Hematopoietic multipotent progenitor cell treated with erythropoietin and hydrocortisone succinate and interleukin-3 and kit ligand, for 17 days (in vitro differentiated cells): ENCODE measurements at places on chromosomes 4 and X.

DNA sequence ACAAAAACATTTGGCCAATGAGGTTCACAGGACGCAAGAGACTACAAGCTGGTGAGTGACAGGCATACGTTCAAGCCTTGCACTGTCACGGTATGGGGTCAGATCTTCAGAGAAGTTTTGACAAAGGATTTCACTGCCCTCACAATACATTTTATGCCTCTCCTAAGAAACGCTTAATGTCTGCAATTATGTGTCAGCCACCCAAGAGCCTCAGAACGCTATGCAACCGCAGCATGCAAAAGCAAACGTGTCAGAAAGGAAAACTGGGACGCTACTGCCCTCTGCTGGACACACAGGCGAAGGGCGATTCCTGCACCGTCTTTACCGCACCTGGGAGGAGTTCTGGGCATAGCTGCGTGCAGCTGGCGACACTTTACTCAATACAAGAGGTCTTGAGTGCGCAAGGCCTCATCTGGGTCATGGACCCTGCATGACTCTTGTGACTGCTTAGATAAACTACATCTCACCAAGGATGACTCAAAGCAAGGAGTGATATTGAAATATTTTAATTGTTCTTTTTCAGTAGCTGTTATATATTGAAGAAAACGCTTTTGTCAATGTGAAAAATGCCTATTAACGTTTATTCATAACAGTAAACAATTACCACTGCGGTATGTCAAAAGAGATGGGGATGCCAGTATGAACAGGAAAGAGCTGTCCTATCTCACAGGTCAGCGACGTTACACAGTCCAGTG lies 147.6 kb upstream of the FRG1 start:
- peak; percentile 65 for DNase-seq

- no peak for DNase-seq
Observed at GRCh38 chr4:133600008-133600407, 450.9 kb downstream of the PCDH10 start.

DNA sequence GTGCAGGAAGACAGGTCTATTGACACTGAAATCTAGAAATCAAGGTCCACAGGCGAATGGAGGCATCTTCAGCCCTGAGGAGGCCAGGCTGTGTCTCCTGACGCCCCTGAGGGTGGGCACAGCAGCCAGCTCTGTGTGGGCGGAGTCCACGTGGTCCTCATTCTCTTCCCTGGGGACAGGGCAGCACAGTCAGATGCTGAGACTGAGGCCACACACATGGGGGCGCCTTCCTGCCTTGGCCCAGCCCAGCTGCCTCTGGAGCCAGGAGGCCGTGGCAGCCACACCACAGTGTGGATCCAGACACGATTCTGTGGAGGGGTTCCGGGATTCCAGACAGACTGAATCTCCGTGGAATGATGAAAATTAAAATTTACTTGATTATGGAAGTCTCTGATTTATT lies 20.8 kb downstream of the FGFR3 start:
- DNase-seq, result no peak

- no peak for DNase-seq
Observed at GRCh38 chrX:70032792-70033191, 16.9 kb downstream of the AWAT2 start.

DNA sequence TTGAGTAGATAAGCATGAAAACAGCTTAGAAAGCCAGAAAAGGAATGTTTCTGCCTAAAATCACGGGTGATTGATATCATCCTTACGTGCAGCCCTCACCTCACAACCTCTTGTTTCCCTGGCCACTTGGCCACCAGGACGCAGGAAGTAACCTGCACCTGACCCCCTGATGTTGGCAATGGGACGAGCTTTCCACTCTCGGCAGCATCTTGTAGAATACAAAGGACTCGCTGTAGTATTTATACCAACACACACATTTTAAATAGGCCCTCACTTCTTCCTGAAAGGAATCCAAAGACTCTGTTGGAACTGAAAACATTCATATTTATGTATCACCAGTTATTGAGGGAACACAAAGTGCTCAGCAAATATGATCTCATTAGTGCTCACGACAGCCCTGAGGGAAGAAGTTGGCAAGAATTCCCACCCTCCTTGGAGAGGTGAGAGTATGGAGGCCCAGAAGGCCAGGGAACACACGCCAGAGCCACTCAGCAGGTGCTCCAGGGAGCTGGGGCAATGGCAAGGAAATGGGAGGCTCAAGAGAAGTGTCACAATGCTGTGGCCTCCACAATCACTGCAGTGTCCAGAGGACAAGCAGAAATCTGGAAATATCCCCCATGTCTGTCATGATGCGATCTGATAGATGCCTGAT lies 103.3 kb upstream of the KIT start:
- DNase-seq, result no peak

DNA sequence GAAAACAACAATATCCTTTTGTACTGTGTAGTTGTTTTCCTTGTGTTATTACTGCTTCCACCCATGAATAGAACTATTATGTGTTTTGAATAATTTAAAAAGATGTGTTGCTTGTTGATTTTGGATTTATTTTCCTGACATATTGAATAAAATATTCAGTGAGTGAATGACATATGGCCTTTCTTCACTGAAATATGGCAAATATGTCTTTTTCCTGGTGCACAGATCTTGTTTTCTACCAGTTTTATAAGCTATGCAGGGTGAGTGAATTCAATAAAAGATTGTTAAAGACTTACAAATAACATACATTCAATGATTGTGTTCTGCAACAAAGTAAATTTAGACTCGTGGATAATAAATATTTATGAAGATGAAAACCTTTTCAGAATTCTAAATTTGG lies 1216.3 kb upstream of the ADGRL3 start:
- DNase-seq, result no peak

GRCh38 chr4:161178310-161178709 lies 985.5 kb downstream of the FSTL5 start:
- DNase-seq, result no peak

GRCh38 chr4:30153427-30153826 lies 566.7 kb upstream of the PCDH7 start:
- DNase-seq, result no peak

GRCh38 chr4:26510334-26510964 lies 20.2 kb upstream of the CCKAR start:
- DNase-seq, result no peak

DNA sequence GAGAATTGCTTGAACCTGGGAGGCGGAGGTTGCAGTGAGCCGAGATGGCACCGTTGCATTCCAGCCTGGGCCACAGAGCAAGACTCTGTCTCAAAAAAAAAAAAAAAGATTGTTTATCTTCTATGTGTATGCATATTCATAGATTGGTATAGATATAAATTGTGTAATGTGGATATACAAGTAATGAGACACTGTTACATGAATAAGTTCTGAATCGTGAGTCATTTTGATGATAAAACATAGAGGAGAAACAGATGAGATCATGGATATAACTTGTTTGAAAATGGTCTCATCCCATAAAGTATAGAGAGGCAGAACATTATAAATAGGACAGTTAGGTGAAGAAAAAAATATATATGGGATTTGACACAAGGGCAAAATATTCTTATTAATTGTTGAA lies 628.0 kb downstream of the IL1RAPL1 start:
- DNase-seq, result no peak

DNA sequence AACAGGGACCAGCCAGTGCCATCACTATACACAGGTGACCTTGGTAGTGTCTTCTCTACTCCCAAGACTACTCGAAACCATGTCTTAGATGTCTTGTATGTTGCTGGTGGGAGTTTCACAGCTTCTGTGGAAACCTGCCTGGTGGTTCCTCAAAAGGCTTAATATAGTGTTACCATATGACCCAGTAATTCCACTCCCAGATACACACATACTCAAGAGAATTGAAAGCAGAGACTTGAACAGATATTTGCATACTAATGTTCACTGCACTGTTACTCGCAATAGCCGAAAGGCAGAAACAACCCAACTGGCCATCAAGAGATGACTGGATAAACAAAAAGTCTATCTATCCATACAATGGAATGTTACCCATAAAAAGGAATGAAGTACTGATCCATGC lies 3.1 kb downstream of the TFDP3 start:
- DNase-seq, result no peak

- DNase-seq, result peak; percentile 54
Observed at GRCh38 chr4:8303485-8304281, 34.1 kb downstream of the HTRA3 start.

GRCh38 chr4:63296773-63297172 lies 1112.5 kb downstream of the TECRL start:
- no peak for DNase-seq

GRCh38 chrX:151870602-151871001 lies 42.1 kb upstream of the MAGEA4 start:
- DNase-seq, result no peak

DNA sequence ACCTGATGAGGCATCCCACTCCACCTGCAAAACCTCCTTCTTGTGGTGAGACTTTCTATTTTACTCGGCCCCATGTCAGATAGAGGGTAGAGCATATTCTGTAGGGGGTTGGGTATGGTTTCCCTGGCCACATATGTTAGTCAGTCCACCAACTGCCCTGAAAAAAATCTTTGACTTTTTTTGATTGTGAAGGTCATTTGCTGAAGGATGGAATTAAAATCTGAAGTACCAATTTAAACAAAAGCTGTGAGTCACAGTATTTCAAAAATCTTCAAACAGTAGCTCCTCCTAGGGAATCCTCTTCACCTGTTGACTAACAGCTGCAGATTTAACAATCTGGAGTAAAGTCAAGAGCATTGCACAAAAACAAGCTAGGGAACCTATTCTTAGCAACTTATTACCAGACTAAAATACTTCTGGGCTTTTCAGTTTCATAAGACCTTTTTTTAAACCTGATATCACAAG lies 8.0 kb upstream of the CCDC110 start:
- no peak for DNase-seq

GRCh38 chr4:83890816-83891215 lies 354.9 kb downstream of the GPAT3 start:
- no peak for DNase-seq

GRCh38 chrX:48978226-48978625 lies 6.6 kb upstream of the KCND1 start:
- DNase-seq, result no peak

- no peak for DNase-seq
Observed at GRCh38 chr4:86498863-86499166, 95.3 kb upstream of the PTPN13 start.

- DNase-seq, result no peak
Observed at GRCh38 chr4:46955601-46956000, 37.8 kb downstream of the GABRA4 start.

DNA sequence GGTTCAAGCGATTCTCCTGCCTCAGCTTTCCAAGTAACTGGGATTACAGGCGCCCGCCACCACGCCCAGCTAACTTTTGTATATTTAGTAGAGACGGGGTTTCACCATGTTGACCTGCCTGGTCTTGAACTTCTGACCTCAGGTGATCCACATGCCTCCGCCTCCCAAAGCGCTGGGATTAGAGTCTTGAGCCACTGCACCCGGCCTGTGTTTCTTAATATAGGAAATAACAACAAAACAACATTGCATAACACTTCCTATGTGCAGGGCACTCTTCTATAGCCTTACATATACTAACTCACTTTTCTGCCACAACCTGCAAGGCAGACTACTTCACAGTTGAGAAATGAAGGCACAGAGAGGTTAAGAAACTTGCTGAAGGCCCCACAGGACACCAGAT lies 12.8 kb upstream of the TMEM131L start:
- no peak for DNase-seq

- no peak for DNase-seq
Observed at GRCh38 chr4:82784681-82785610, 13.7 kb downstream of the SCD5 start.

- no peak for DNase-seq
Observed at GRCh38 chr4:6779667-6780565, 2.6 kb upstream of the KIAA0232 start.

DNA sequence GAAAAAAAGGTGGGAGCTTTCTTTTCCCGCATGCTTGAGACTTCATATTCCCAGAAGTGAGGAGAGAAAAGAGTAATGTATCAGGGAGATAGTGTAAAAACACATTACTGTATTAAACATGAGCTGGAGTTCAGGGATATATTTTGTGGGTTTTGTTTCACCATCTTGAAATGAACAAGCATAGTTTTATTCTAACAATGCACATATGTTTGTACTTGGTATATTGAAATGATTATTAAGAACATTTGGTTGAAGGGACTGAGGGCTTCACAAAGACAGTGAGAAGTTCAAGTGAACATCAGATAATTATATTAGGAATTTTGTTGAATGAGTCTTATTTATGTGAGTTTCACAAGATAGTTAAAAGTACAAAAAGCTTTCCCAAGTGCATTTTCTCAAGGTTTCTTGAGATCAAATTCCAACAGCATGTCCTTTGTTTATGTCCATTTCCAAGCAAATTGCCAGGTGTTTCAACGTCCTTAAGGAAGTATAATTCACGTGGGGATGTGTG lies 368.8 kb downstream of the ANKRD50 start:
- DNase-seq, result no peak

- no peak for DNase-seq
Observed at GRCh38 chrX:113274791-113275190, 434.2 kb upstream of the AMOT start.

DNA sequence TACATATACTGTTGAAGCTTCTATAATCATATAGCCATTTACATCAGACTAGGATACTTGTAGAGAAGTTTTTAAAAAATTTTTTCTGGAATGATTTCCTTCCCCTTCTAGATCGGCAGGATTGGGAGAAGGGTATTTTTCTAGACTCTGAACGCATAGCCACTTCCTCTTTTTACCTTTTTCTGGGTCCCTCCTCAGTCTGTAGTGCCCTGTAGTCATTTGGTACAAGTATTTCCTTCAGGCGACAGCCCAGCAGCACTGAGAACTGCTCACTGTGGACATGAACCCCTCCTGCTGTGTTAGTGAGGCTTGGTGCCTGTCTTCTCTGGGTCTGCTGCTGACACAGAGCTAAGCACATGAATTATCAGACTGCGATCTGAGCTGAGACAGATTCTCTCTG lies 255.4 kb downstream of the ARHGAP10 start:
- no peak for DNase-seq

- no peak for DNase-seq
Observed at GRCh38 chr4:85637778-85638177, 162.8 kb downstream of the ARHGAP24 start.

DNA sequence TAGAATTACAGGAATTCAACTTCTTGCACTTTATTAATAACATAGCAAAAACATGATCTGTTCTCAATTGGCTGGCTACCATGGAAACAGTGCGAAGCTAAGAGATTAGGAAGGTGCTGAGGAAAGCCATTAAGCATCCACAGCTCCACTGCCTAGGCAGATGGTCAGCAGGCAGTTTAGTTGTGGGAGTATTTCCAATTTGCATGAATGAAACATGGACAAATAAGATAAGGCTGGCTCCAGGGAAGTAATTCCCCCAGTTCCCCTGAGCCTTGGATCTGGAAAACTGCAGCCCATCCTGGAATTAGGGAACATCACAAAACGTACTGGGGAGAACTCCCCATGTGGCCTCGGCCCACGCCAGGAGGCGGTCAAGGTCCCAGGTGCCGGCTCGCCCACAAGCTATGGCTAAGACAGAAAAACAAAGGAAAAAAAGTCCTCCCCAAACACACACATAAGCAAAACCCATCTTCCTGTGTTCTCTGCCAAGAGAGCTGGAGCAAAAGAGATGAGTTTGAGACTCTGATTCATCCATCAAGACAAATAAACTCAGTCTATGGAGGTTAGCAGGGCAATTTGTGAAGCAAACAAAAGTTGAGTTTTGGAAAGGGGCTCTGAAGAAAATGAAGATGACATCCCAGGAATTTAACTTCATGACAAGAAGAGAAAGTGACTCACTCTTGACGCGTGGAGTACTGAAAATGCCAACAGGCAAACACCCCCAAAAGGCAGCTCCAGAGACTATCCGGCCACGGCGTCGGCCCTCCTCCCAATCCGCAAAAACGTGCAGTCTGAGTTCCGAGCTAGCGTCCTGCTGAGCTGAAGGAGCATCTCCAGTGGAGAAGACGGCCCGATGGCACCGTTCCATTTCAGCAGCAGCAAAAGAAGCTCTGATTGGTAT lies 45.1 kb downstream of the IGFBP7 start:
- no peak for DNase-seq

GRCh38 chr4:124958847-124959246 lies 246.3 kb upstream of the ANKRD50 start:
- DNase-seq, result no peak
